ENCODE measurements at places on chromosomes 12 and 14. TPM values are rescaled to one million over a fixed set of nuclear protein-coding genes. Genes with fewer than 3 reads are reported as not detected.

Gene ACVRL1
- not detected for total RNA-seq

Gene RTL1
- total RNA-seq, result 159 TPM

DNA sequence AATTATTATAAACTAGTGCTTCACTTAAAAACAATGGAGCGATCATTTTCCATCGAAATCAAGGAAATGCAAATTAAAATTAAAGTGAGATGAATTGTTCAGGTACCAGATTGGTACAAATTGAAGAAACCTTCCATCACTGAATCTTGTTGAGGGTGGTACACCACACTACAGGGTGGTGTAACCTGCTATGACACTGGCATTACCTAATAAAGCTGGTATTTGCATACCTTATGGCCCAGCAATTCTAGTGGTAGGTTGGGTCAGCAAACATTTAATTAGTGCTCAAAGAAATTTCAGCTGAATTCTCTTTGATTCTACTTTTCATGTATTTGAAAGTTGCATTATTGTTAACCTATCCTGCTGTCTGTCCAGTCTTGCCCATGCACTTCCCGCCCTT is 9.2 kb downstream of the TIGAR start:
- DNase-seq, result no peak

Gene COX8C
- not detected for total RNA-seq

GRCh38 chr12:32901553-32901952 is 5.0 kb upstream of the PKP2 start:
- DNase-seq, result no peak

- DNase-seq, result no peak
Observed at GRCh38 chr12:98893126-98893674, 248.1 kb downstream of the APAF1 start.

Gene DHRS4
- total RNA-seq, result 19.6 TPM

GRCh38 chr12:91289906-91290305 is 107.3 kb upstream of the DCN start:
- no peak for DNase-seq

All from progenitor cell of endocrine pancreas (in vitro differentiated cells).